ENCODE measurements at places on chromosomes 6 and 20. TPM values are rescaled to one million over a fixed set of nuclear protein-coding genes. Genes with fewer than 3 reads are reported as not detected.
A peak's percentile ranks its signal among the peaks of the same experiment; 100 is the strongest.

- H3K27ac ChIP-seq, result no peak overlapping the region
- no peaks in the 10 kb centered on the region for H3K4me1 ChIP-seq
- H3K4me3 ChIP-seq, result no peak overlapping the region
- no peaks in the 10 kb centered on the region for H3K27me3 ChIP-seq
Observed at GRCh38 chr6:104908031-104908887, 48.5 kb upstream of the HACE1 start.

GRCh38 chr6:128370072-128370471 lies 150.3 kb downstream of the PTPRK start:
- H3K4me1 ChIP-seq, result peaks cover 19% of the 10 kb centered on the region
- H3K27ac ChIP-seq, result no peak overlapping the region
- no peak overlapping the region for H3K4me3 ChIP-seq
- H3K27me3 ChIP-seq, result no peaks in the 10 kb centered on the region
- no peaks in the 10 kb centered on the region for H3K36me3 ChIP-seq

- H3K4me1 ChIP-seq, result peaks cover 2% of the 10 kb centered on the region
- no peak for DNase-seq
- H3K36me3 ChIP-seq, result no peaks in the 10 kb centered on the region
Observed at GRCh38 chr6:167770291-167770955, 56.3 kb upstream of the AFDN start.

GRCh38 chr6:114955363-114955762 lies 612.5 kb upstream of the HS3ST5 start:
- no peaks in the 10 kb centered on the region for H3K4me1 ChIP-seq
- no peak overlapping the region for H3K4me3 ChIP-seq
- no peaks in the 10 kb centered on the region for H3K36me3 ChIP-seq
- no peaks in the 10 kb centered on the region for H3K27me3 ChIP-seq

DNA sequence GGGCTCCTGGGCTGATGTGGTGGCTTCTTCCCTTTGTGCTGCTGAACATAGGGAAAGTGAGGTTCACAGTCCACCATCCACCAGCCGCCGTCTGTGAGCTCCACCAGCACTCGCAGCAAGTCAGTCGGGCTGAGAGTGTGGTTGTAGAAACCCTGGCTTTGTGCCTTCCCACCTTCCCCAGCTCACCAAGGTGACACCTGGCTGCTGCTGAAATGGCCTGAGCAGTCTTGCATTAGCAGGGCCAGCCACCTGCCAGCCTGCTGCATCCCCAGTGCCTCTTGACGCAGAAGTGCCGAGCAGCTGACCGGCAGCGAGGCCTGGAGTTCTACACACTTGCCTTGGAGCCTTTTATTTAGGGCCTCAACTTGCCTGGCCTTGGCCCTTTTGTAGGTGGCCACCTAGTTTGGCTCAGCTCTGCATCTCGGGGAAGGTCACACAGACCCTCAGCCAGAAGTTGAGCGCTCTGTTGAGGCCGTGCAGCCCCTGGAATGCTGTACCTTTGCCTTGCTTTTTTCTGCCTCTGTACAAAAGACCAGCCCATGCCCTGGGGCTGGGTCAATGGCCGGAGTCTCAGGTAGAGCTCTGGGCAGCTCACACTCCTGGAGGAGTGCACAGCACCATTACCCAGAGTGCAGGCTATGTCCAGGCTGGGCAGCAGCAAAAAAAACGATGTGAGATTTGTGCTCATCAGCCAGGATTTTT lies 76.5 kb downstream of the PTPN1 start:
- no peak overlapping the region for H3K4me3 ChIP-seq
- H3K36me3 ChIP-seq, result peaks cover 19% of the 10 kb centered on the region
- H3K27me3 ChIP-seq, result no peaks in the 10 kb centered on the region
- peak overlapping the region; percentile 70 for H3K27ac ChIP-seq
- DNase-seq, result no peak
- peaks cover 74% of the 10 kb centered on the region for H3K4me1 ChIP-seq

GRCh38 chr20:53763707-53764414 lies 170.2 kb upstream of the ZNF217 start:
- peaks cover 33% of the 10 kb centered on the region for H3K4me1 ChIP-seq
- H3K4me3 ChIP-seq, result peak overlapping the region; percentile 36
- peak; percentile 70 for DNase-seq
- no peaks in the 10 kb centered on the region for H3K27me3 ChIP-seq
- peak overlapping the region; percentile 100 for H3K27ac ChIP-seq

GRCh38 chr6:140236732-140237131 lies 862.3 kb upstream of the CITED2 start:
- no peak overlapping the region for H3K4me3 ChIP-seq
- no peaks in the 10 kb centered on the region for H3K36me3 ChIP-seq
- no peak for DNase-seq

DNA sequence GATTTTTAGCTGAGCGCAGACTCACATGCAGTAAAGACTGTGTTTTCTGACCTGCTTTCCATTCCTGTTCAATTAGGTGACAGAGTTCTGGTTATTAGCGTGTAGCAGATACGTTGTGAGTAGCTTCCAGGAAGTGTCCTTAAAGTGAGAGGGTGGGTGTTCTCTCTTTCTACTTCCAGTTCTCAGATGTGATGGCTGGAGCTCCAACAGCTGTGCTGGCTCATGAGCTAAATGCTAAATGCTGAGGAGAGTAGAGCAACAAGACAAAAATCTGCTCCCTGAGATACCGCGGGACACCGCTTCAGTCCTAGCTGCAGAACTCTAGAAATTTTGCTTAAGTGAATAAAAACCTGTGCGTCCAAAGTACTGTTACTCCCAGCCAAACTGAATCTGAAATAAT lies 38.2 kb upstream of the FYN start:
- no peaks in the 10 kb centered on the region for H3K36me3 ChIP-seq
- no peaks in the 10 kb centered on the region for H3K4me1 ChIP-seq
- no peak for DNase-seq
- H3K4me3 ChIP-seq, result no peak overlapping the region
- no peak overlapping the region for H3K27ac ChIP-seq
- H3K27me3 ChIP-seq, result peaks cover 18% of the 10 kb centered on the region

- H3K4me1 ChIP-seq, result peaks cover 5% of the 10 kb centered on the region
- peaks cover 44% of the 10 kb centered on the region for H3K27me3 ChIP-seq
- no peaks in the 10 kb centered on the region for H3K36me3 ChIP-seq
- no peak overlapping the region for H3K27ac ChIP-seq
Observed at GRCh38 chr6:109183109-109183650, 87.9 kb downstream of the CEP57L1 start.

DNA sequence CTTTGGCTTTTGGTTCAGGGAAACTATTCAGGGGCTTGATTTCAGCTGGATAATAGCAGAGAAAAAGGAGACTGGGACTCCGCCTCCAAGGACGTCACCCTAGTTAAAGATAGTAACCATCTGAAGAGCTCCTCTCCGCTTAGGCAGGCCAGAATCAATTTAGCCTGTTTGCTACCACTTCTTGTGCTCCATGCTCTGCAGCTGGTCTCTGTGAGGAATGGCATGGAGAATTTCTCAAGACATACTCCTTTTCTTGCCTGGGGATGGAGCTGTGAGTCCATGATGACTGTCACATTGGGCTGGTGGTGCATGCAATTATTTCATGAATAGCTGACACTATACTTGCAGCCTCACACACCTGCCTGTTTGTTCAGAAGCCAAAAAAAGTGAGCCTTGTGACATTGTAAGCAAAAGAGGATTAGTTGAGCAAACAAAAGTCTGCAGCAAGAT lies 61.4 kb downstream of the TXLNB start:
- no peaks in the 10 kb centered on the region for H3K4me1 ChIP-seq
- H3K36me3 ChIP-seq, result no peaks in the 10 kb centered on the region
- H3K27ac ChIP-seq, result no peak overlapping the region
- H3K4me3 ChIP-seq, result no peak overlapping the region

DNA sequence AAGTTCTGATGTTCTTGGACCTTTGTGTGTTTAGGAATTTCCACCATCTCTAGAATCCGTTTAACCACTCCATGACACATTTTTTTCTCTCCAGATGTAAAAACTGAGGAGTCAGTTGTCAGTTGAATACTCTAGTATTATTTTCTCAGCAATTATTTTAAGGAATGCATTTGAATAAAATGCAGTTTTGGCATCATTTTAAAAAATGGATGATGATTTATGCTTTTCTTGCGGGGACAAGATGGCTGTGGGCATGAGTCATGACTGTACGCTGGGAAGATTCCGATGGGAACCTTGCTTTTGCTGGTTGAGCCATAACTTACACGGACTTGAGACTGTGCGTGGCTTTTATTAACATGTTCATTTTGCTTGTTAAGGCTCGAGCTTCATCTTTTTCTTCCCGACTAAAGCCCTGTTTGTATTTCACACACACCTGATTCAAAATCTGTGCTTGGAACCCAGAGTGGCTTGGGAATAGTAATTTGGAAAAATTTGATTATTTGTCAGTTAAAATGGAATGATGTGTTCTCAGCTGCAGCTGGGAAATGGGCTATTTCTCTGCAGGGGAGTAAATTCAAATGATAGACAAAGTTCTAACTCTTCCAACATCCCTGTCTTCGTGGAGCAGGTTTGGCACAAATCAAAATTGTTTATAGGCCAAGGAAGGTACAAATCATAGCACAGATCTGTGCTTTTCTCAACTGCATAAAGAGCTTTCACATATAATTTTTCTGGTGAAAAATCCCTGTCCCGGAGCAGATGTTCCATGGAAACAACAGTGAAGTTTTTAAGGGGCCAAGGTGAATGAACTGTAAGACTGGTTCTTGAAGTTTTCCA lies 470.5 kb upstream of the JAG1 start:
- H3K27me3 ChIP-seq, result no peaks in the 10 kb centered on the region
- H3K27ac ChIP-seq, result no peak overlapping the region
- no peak overlapping the region for H3K4me3 ChIP-seq
- H3K4me1 ChIP-seq, result no peaks in the 10 kb centered on the region
- DNase-seq, result no peak

- peak overlapping the region; percentile 79 for H3K4me3 ChIP-seq
- H3K27ac ChIP-seq, result peak overlapping the region; percentile 98
- no peaks in the 10 kb centered on the region for H3K36me3 ChIP-seq
- no peaks in the 10 kb centered on the region for H3K27me3 ChIP-seq
- H3K4me1 ChIP-seq, result peaks cover 37% of the 10 kb centered on the region
Observed at GRCh38 chr6:29964518-29964886, 22.2 kb downstream of the HLA-A start.

DNA sequence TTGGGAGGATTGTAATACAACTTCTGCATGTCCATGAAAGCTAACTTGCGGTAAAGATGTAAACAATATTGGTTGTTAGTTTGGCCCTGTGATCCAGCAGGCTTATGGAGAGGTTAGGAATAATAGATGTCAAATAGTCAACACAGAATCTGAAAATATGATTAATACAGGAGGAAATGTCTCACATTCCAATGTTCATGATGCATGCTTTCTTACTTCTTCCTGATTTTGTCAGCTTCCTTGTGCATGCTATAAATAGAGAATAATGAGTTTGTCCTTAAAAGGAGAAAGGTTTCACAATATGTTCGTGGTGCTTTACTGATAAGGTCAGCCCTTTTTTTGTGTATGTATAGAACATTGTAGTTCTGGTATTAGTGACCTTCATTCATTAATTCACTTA lies 136.7 kb downstream of the MMUT start:
- H3K4me1 ChIP-seq, result no peaks in the 10 kb centered on the region
- no peaks in the 10 kb centered on the region for H3K36me3 ChIP-seq
- peak; percentile 48 for DNase-seq
- no peak overlapping the region for H3K4me3 ChIP-seq
- H3K27me3 ChIP-seq, result no peaks in the 10 kb centered on the region

GRCh38 chr6:84685983-84686584 lies 78.3 kb downstream of the TBX18 start:
- DNase-seq, result peak; percentile 7
- H3K4me3 ChIP-seq, result no peak overlapping the region
- no peaks in the 10 kb centered on the region for H3K36me3 ChIP-seq
- H3K27me3 ChIP-seq, result no peaks in the 10 kb centered on the region

DNA sequence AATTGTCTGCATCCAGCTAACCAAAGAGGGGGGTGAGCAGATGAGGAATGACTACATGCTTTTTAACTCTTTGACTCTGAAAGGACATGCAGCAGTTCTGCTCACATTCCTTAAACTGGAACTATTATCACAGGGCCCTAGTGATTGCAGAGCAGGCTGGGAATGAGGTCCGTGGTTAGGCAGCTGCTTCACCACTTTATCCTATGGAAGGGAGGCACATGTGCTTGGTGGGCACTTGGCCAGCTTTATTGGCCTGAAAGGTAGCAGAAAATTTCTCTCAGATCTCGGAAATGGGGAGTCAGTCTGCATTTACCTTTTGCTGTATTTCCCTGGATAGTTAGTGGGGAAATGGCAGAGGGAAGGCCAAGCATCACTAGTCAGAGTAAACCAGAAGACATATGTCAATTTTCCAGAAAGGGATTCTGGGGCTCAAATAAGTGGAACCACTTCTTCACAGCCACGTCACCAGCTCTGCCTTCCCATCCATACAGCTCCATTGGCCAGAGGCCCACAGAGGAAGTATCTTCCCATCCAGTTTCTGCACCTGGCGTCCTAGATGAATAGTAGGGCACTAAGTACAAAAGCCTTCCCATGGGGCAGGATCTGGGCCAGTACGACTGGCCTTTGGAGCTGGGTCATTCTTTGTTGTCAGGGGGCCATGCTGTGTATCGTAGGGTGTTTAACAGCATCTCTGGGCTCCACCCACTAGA lies 444.8 kb downstream of the PTPRT start:
- no peaks in the 10 kb centered on the region for H3K36me3 ChIP-seq
- no peaks in the 10 kb centered on the region for H3K27me3 ChIP-seq
- DNase-seq, result no peak
- H3K27ac ChIP-seq, result no peak overlapping the region

DNA sequence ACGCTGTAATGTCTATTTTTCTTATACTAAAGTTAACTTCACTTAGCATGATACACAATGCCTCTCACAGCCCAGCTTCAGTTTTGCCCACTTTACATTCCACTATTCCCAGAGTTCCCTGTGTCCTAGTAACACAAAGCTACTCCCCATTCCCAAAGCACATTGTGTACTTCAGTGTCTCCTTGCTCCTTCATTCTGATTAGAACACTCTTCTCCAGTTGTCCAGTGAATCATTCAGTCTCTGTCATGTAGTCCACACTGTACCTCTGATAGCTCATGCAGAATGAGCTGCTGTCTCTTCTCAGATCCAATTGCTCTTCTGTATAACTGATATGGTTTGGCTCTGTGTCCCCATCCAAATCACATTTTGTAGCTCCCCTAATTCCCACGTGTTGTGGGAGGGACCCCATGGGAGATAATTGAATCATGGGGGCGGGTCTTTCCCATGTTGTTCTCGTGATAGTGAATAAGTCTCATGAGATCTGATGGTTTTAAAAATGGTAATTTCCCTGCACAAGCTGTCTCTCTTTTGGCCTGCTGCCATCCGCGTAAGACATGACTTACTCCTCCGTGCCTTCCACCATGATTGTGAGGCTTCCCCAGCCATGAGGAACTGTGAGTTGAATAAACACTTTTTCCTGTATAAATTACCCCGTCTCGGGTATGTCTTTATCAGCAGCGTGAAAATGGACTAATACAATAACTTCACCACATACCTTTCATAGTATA lies 2.1 kb upstream of the TMX4 start:
- H3K36me3 ChIP-seq, result no peaks in the 10 kb centered on the region
- H3K27me3 ChIP-seq, result 0 out of 2 replicates have a peak, but pooled peaks cover 5% of the 10 kb centered on the region
- no peak overlapping the region for H3K4me3 ChIP-seq
- H3K27ac ChIP-seq, result no peak overlapping the region
- DNase-seq, result no peak

- peak overlapping the region; percentile 90 for H3K27ac ChIP-seq
- no peak for DNase-seq
- no peaks in the 10 kb centered on the region for H3K27me3 ChIP-seq
Observed at GRCh38 chr20:18466574-18466893, 296 bp downstream of the DZANK1 start.

F13A1 gene
- total RNA-seq, result 0.26 TPM

Data from Panc1 (cell line).